Activated T-cell treated with anti-CD3 and anti-CD28 coated beads for 48 hours (primary cell): ENCODE measurements at places on chromosomes 5 and 9.

DNA sequence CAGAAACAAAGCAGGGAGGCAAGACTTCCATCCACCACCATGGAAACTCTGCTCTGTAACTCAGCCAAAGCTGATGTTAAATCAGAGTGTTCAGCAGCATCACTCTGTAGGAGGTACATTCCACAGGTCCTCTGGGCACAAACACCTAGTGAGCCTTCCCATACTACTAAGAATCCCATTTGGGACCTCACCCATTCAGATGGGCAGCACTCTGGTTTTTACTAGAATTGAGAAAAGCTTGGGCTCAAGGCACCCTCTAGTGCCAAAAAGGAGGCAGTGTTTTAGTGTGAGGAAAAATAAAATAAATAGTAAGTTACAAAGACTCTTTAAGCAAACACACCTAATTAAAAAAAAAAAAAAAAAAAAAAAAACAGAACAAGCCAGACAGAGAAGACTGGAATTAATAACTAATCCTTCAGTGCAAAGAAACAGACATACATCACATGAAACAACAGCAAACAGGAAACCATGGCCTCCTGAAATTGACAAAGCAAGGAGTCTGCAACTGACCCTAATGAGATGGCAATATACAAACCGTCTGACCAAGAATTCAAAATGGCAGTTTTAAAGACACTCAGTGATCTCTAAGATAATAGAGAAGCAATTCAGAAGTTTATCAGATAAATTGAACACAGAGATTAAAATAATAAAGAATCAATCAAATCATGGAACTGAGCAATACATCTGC, 159.5 kb downstream of the GNA14 start:
- DNase-seq: no peak

GRCh38 chr5:145531038-145531734, 304.0 kb downstream of the PRELID2 start:
- no peak for DNase-seq

DNA sequence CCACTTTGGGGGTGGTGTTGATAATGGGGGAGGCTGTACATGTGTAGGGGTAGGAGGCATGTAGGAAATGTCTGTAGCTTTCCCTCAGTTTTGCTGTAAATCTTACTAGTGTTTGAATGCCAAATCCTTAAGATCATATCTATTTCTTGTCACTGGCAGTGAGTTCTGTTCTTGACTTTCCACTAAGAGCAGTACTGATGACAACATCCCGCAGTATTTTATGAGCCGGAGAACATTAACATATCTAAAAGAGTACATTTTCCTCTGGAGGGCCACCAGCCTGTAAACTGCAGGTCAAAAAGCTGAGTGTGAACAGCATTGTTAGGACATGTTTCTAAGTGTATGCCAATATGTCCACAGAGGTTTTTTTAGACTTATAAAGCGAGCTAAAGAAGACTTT, 2.5 kb upstream of the HSPB3 start:
- DNase-seq: no peak

DNA sequence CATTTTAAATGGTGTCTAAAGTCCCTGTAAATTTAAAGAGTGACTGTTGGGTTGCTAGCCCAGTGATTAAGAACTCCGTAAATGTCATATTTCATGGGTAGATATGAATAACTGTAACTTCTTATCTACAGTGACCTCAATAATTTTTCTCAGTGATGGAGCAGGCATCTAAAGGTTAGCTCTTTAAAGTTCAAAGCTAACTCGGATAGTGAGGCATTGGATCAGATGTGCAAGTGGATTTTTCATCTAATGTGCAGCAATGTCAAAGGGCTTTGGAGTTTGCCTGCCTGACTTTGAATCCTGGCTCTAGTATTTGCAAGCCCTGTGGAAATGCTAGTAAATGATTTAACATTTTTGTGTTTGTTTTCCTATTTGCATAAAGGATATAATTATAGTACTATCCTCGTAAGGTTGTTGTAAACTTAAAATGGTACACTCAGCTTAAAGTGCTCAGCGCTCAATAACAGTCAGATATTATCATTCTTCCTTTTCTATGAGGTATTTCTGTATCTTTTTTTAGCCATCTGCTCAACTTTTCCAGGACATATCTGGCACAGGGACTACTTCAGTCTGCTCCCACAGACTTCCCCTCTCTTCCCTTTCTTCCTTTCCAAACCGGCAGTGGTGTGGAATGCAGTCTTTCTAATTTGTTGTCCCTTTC, 163.7 kb upstream of the ELL2 start:
- no peak for DNase-seq

DNA sequence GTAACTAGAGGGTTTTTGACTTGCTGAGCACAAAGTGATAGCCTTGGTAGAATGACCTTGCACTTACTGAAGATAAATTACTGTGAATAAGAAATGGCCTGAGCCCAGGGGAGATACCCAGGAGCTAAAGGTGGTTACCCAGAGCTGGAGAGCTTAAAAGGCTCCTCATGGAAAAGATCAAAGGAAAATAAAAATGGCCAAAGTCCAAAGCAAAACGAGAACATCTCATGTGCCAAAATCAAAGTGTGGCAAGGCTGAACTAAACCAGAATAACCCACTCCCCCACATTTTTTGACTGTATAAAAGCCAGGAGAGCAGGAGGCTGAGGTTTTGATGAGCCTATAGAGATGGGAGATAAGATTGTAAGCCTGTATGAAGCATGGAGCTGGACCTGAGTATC, 14.4 kb downstream of the IDNK start:
- no peak for DNase-seq

DNA sequence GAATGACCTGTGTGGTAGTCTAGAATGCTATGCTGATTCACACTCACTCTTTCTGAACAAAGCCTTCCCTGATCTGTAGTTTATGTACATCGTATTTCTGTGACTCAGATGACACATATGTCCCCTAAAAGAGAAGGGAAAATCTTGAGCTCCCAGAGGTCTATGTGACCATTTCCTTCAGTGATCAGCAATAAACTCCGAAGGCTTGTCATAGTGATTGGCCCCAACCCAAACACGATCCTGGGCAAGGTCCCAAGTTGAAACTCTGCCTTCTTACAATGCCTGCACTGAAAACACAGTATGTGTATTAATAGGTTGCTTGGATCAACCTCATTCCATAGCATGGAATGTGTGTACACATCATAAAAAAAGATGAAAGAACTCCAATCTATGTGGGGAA, 685.8 kb downstream of the MAT2B start:
- DNase-seq: no peak
